Hair follicular keratinocyte (primary cell): ENCODE measurements at places on chromosomes 1 and 21. TPM values are rescaled to one million over a fixed set of nuclear protein-coding genes. Genes with fewer than 3 reads are reported as not detected.

Gene RHCE
- total RNA-seq = 0.31 and 0.95 TPM in 2 replicates

Gene TEDDM1
- not detected in 2 replicates for total RNA-seq

Gene NBPF6
- not detected in 2 replicates for total RNA-seq

Gene CA14
- total RNA-seq = 0.08 and 0.39 TPM in 2 replicates

Gene LAMC2
- total RNA-seq = 1,739 and 5,819 TPM in 2 replicates

Gene RNF186
- not detected in 2 replicates for total RNA-seq

Gene C8A
- total RNA-seq = not detected in 2 replicates

Gene CD48
- total RNA-seq = not detected in 2 replicates

Gene NUAK2
- 15.5 and 18.4 TPM in 2 replicates for total RNA-seq

Gene OR6N1
- total RNA-seq = not detected in 2 replicates

Gene HSPA6
- 0.23 and 0.27 TPM in 2 replicates for total RNA-seq

Gene CYYR1
- total RNA-seq = 7.6 and 10.9 TPM in 2 replicates

Gene PLA2G2F
- not detected in 2 replicates for total RNA-seq

Gene TMEM82
- total RNA-seq = not detected in 2 replicates

Gene KAZN
- 6.8 and 11.8 TPM in 2 replicates for total RNA-seq

Gene POLR3C
- 22.6 and 28.4 TPM in 2 replicates for total RNA-seq

Gene LRRN2
- total RNA-seq = not detected in 2 replicates

Gene HJV
- not detected in 2 replicates for total RNA-seq

Gene EVA1B
- total RNA-seq = 20.1 and 36.5 TPM in 2 replicates

Gene COL11A1
- total RNA-seq = 6.1 and 12.1 TPM in 2 replicates

Gene NPL
- total RNA-seq = 1.8 and 2.8 TPM in 2 replicates

Gene ST6GALNAC5
- total RNA-seq = 3.3 and 6.4 TPM in 2 replicates

Gene CCDC27
- not detected in 2 replicates for total RNA-seq

Gene CGN
- 0.16 and 0.19 TPM in 2 replicates for total RNA-seq

Gene LIN28A
- total RNA-seq = not detected in 2 replicates

Gene KRTAP21-2
- not detected in 2 replicates for total RNA-seq

Gene BGLAP
- not detected in 2 replicates for total RNA-seq

Gene RGS16
- 0.19 and 0.23 TPM in 2 replicates for total RNA-seq

Gene APOBEC4
- total RNA-seq = not detected in 2 replicates

Gene PADI2
- total RNA-seq = not detected in 2 replicates

Gene BARHL2
- total RNA-seq = not detected in 2 replicates

Gene HTR6
- total RNA-seq = not detected in 2 replicates

Gene HES4
- 3.0 and 5.6 TPM in 2 replicates for total RNA-seq

Gene CD34
- total RNA-seq = not detected in 2 replicates

Gene TFF3
- total RNA-seq = not detected in 2 replicates

Gene ST6GALNAC3
- 0.16 and 0.38 TPM in 2 replicates for total RNA-seq

Gene SELENON
- 26.2 and 34.3 TPM in 2 replicates for total RNA-seq

Gene FALEC
- not detected in 2 replicates for total RNA-seq

Gene LEFTY2
- 0.08 TPM in 1 of 2 replicates, not detected in the other for total RNA-seq

Gene NME7
- 25.5 and 35.7 TPM in 2 replicates for total RNA-seq

Gene EPS8L3
- not detected in 2 replicates for total RNA-seq

Gene DENND2D
- 22.6 and 22.7 TPM in 2 replicates for total RNA-seq

Gene MRPS6
- 18.7 and 34.2 TPM in 2 replicates for total RNA-seq
